ENCODE measurements at places on chromosomes 3 and 15.

GRCh38 chr3:50147861-50148260 lies 7.3 kb upstream of the SEMA3F start:
- no peak for DNase-seq

DNA sequence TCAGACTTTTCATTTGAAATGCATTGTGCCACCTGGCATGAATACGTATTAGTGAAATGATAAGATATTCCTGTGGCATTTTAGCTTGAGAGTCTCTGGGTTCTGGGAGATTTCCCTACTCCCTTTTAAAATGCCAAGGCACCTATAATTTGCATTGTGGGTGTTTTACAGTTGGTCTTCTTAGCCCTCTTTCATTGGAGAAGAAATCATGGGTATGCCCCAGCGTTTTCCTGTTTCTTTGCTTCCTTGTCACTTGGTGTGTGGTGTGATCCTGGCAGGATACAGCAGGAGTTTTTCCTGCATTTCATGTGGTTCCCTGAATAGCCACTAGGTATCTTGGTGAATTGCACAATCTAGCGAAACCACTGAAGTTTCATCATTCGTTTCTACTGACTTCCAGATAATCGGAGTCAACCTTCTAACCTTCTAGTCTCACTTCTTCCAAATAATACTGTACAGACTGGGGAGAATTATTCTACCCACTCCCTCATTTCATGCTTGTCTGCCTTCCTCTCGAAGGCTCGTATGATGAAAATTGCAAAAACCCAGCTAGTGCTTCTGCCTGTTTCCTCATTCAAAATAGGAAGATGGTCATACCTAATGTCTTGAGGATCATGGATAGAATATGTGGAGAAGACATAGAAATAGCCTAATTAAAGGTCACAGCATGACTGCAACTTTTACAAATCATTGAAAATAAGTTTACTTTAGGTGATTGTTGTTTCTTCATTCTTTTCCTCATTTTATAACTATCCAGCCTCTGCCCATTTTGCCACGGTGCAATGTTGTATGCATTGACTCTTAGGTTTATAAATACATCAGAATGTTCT lies 2.6 kb downstream of the BHLHE40 start:
- DNase-seq, result no peak

- DNase-seq, result peak; percentile 54
These were observed 1.3 kb upstream of the USP3 start for GRCh38 chr15:63502843-63503738.

- no peak for DNase-seq
These were observed 54.9 kb upstream of the MYRIP start for GRCh38 chr3:39754549-39754948.

DNA sequence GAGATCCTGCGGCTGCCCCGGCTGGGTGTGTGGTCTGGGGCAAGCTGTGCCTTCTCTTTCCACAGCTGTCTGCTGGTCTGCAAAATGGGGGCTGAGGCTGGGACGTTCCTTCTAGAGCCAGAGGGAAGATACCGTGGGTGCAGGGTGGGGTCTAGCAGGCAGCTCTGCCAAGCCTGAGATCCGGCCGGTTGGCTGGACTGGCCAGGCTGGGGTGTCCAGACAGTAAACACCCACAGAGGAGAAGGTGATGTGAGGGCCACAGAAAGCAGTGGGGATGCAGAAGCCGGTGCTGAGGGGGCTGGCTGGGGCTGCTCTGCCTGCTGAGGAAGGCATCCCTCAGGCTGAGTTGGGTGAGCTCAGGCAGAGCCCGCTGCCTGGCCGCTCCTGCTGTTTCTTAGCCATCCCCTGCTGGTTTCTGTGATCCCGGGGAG lies 46.1 kb downstream of the FBLN2 start:
- DNase-seq, result no peak

GRCh38 chr3:117263270-117263669 lies 553.7 kb downstream of the TUSC7 start:
- DNase-seq, result no peak

- DNase-seq, result no peak
These were observed 100.3 kb downstream of the SMAD6 start for GRCh38 chr15:66802025-66803001.

- DNase-seq, result no peak
These were observed 30.7 kb upstream of the IP6K2 start for GRCh38 chr3:48747706-48748105.

GRCh38 chr3:141346418-141346817 lies 21.9 kb upstream of the ZBTB38 start:
- no peak for DNase-seq

- no peak for DNase-seq
These were observed 43.0 kb downstream of the FLNB start for GRCh38 chr3:58051196-58051595.

GRCh38 chr3:81476692-81477091 lies 284.8 kb downstream of the GBE1 start:
- DNase-seq, result no peak

DNA sequence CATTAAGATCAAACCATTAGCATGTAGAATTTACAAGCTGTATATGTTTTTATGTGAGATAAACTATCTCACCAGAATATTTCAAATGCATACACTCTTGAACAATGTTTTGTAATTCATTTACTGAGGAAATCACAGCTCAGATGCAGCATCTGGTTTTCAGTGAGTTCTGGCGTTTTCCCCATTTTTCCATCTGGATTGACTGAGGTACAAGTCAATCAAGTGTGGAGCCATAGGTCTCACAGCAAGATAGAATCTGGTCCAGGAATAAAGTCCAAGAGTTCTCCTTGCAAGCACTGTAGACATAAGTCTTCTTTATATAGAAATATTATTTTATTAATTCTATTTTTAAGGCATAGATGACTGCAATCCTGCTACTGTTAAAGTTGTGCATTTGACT lies 219.3 kb downstream of the ZBBX start:
- DNase-seq, result no peak

DNA sequence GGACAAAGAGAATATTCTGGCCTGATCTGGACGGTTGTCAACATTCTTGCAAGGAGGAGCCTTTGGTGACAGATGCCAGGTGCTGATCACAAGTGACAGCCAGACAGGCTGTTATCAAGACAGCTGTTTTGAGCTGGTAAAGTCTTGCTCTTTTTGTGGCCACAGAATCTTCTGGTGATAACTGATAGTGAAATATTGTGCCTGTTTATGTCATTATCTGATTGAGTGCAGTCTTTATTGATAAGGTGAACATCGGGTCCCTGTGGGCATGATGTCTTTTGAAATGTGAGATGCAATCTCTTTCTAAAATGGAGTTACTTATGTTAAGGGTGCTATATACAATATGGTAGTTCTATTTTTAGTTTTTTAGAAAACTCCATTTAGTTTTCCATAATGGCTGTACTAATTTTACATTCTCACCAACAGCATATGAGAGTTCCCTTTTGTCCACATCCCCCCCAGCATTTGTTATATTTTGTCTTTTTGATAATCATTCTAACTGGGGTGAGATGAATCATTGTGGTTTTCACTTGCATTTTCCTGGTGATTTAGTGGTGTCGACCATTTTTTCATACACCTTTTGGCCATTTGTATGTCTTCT lies 10.7 kb downstream of the CEP63 start:
- DNase-seq, result no peak

DNA sequence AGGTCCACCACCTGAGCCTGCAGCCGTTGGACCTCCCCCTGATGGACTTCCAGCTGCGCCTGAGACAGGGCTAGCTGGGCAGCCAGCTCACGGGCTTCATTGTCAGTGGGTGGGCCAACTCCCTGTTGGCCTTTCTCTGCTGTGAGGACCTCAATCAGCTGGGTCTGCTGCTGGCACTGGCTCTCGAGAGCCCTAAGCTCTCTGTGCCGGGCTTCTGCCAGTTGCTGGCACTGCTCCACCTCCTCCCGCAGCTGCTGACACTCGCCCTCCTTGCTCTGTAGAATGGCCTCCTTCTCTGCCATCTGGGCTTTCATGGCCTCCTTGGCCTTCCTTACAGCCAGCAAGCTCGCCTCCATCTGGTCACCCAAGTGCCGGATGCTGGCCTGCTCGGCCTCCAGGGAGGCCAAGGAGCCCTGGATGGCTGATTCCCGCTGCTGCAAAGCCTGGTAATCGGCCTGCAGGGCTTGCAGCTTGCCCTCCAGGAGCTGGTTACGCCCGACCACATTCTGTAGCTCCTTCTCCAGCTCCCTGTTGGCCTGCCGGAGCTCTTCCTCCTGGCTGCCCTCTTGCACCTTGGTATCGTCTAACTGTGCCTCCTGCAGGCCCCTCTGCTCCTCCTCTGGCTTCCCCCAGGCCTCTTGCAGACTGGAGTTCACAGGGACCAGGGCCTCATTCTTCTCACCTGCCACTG lies 23.8 kb downstream of the CXCR6 start:
- no peak for DNase-seq

- DNase-seq, result no peak
These were observed 25.1 kb downstream of the SYNPR start for GRCh38 chr3:63303238-63303637.

GRCh38 chr3:128456776-128457715 lies 9.6 kb downstream of the DNAJB8 start:
- no peak for DNase-seq

GRCh38 chr3:12796171-12797123 lies at the start of gene CAND2:
Gene CAND2, plus strand, starts transcription at chr3:12796680. Its CDS starts 41 bp downstream, at chr3:12796721.
- DNase-seq, result no peak

DNA sequence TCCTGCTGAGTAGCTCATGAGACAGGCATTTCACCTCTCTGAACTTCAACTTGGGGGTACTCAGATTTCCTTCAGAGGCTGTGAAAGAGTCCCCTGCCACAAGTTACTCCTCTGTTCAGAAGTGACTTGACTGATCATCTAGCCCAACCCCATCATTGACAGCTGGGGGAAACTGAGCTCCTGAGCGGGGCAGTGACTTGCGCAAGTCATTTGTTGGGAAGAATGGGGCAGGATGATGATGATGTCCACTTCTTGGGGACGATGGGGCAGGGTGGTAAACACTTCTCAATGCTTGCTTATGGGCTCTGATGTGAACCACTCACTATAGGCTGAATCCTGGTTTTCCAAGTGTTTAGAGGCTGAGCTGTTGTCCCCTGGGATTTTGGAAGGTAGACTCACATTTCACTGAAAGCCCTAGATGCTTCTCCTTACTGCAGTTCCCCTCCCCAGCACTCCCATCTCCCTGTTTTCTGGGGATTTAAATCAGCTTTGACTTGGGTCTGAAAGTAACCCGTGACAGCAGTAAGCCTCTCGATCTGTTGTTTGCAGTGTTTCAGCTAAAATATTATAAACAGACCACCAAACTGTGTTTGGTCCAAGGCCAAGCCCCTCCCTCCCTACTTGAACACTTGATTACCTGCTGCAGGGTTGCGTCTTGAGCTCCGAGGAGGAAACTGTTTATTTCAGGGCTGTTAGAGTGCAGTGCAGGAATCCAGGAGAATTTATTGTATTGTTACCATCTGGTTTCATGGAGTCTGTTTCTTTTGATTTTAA lies 25.1 kb downstream of the SMAD3 start:
- no peak for DNase-seq

- DNase-seq, result no peak
These were observed 2.9 kb upstream of the C15orf39 start for GRCh38 chr15:75198560-75199356.

- no peak for DNase-seq
These were observed 49.4 kb upstream of the SYNPR start for GRCh38 chr3:63228677-63229076.

DNA sequence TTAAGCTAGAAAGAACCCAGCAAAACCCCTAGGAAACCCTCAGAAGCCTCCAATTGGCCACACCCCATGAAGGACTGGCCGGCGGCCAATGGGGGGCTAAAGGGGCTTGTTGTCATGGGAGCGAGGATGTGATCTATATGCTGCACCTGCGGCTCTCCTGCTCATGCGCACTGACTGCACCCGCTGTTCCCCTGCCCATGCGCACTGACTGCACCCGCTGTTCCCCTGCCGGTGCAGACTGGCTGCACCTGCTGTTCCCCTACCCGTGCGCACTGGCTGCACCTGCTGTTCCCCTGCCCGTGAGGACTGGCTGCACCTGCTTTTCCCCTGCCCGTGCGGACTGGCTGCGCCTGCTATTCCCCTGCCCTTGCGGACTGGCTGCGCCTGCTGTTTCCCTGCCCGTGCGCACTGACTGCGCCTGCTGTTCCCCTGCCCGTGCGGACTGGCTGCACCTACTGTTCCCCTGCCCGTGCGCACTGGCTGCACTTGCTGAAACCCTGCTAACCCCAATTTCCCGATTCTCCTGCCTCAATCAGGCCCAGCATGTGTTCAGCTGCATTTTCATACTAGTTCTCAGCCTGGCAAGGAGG lies 16.8 kb upstream of the MCCC1 start:
- DNase-seq, result peak; percentile 33

- DNase-seq, result no peak
These were observed 101.0 kb upstream of the CPNE4 start for GRCh38 chr3:132135628-132136333.

DNA sequence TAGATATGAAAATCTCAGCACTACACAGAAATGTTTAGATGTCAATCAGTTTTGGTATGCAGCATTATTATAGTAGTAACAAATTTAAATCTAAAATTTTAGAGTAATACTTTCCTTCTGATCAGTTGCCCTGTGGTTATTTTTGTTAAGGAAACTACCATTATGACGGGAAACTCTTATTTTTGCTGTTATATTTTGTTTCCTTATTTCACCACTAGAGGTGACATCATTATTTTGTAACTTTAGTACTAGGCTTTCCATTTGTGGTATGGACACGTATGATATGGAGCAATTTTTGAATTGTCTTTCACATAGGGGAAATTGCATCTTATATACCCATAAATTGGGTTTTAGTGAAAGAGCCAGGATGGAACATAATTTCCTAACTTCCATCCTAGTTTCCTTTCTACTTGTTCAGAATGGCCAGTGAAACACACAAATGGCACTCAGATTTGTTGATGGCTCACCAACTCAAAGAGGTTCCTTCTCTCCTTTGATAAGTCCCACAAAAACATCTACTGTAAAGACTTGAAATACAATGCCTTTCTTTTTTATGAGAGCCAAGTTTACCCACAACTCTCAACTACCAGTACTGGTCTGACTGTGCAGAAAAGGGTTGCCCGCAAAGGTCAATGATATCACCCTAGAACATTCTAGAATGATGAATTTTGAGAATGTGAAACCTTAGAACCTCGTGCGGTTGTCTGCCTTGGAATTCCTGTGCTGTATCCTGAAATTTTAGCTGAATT lies 19.4 kb upstream of the PPP4R2 start:
- DNase-seq, result no peak

DNA sequence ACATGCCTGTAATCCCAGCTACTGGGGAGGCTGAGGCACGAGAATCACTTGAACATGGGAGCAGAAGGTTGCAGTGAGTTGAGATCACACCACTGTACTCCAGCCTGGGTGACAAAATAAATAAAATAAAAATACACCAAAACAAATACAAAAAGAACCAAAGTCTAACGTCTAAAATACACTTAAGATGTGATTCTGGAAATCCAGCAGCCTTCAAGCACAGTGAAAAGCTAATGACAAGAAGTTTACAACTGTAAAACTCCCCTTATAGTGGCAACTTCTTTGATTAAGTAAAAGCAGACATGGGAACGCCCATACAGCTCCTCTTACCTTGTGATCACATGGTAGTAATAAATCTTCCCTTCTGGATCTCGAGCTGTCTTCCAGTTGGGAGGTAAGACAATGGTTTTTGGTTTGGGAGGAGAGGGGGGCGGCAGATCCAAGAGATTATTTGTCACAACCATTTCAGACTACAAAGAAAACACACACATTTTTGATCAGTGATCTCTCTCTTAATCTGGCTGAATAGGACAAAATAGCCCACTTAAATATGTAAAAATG lies 62.8 kb downstream of the NBEAL2 start:
- DNase-seq, result no peak
